Stimulated activated naive CD4-positive, alpha-beta T cell (primary cell): ENCODE measurements at places on chromosomes 13 and 19.

- DNase-seq = no peak
Measured at GRCh38 chr13:73173279-73173811, 114.5 kb downstream of the KLF5 start.

DNA sequence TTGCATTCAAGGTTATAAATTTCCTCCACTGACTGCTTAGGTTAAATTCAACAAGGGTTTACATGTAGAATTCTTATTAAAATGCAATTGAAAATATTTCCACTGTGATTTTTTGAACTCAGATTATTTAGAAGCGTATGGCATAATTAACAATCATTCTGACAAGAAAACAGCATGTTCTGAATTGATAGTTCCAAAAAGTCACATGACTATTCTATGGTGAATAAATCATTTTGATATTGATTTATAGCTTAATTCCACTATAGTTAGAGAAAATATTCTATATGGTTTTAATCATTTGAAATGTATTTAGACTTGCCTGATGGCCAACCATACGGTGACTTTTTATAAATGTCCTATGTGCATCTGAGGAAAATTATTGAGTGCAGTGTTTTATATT is 3.0 kb downstream of the ZNF577 start:
- no peak for DNase-seq

- no peak for DNase-seq
Measured at GRCh38 chr19:51807111-51807701, 12.2 kb downstream of the FPR3 start.

DNA sequence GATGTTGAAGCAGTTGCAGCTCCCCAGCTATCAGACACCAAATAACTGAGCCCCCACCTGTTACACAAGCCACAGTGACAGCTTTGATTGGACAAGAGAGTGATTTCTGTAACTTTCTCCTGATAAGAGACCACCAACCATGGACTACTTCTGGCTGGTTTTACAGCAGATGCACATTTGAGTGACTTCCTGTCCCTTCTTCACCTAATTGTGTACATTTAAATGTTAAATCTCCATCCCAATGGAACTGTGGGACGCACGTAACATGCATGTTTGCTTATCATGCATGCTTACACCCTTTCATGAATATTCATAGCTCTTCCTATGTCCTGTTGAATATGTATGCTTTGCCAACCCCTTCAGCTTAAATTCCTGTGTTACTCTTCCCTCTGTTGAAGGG is 6.0 kb upstream of the TNFSF11 start:
- DNase-seq = no peak

DNA sequence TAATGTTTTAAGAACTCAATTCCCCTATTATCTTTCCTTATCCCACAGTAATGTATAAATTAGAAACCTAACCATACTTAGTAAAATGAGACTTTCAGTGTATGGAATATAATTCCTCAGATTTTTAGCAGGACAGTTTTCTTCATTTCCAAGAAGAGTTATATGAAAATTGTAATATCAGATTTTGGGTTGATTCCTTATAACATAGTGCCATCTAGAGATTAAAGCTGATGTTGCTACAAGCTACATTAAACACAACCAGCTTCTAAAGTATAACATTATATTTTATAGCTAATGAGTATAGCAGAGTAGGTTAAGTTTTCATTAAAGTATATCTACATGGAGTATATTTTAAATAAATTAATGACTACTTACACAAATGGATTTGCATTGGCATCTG is 99.7 kb upstream of the MIR17HG start:
- DNase-seq = no peak

DNA sequence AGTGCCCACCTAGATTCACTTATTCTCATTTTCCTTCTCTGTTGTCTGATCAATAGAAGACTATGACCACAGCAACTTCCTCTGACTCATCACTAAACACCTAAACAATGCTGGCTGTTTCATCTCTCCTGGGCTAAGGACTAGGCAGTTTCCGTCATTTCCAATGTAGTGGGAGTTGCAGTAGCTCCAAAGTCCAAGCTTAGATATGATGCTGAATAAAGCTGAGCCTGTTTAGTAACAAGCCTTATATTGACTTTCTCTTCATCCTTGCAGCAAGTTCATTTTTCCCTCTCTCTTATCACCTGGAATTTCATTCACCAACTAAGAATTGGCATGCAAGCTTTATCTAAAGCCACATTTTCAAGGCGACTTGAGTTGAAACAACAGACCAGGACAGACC is 53.5 kb upstream of the PCDH9 start:
- no peak for DNase-seq

DNA sequence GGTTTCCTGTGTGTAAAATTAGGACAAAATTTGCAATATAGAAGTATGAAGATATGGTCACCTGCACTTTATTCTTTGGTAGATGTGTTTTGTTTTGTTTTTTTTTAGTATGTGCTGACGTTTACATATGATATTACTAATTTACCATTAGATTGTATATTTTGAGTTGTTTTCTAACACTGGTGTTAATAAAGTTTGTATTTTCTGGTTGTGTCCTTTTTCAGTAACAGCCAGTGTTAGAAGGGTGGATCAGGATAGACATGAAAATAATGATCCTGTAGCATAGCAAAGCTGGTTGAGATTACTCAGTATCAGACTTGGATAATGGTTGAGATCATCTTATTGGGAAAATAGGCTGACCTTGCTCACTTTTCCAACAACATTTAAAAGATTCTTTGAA is 6.2 kb downstream of the NAA16 start:
- no peak for DNase-seq

DNA sequence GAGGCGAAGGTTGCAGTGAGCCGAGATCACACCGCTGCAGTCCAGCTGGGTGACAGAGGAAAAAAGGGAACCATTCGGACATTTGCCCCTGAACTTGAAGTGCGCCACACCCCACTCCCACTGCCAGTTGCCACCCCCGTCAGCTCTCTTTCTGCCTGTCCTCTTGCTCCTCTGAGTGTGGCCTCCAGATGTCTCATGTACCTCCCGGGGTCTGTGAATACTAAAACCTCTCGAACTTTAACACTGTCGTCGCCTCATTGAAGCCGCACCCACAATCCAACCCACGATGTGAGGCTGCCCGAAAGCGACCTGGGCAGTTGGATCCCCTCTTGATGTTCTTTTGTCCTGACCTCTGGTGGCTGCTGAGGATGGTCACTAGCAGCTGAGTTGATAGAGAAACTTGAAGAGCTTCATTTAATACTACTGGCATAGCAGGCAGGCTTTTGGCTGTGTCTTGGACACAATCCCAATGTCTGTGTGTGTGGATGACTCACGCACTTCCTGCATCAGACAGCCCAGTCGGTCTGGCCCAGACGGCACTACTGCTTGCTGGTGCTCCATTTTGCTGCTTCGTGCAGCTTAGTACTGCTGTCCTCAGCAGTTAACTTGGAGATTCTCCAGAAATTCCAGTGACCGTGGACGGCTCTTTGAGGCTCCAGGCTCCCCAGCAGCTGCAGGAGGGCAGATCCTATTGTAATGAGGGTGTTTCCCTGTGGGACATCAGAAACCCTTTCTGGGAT is 4.2 kb downstream of the FPR3 start:
- no peak for DNase-seq

- no peak for DNase-seq
Measured at GRCh38 chr19:47848823-47849473, 10.1 kb upstream of the TPRX2 start.

DNA sequence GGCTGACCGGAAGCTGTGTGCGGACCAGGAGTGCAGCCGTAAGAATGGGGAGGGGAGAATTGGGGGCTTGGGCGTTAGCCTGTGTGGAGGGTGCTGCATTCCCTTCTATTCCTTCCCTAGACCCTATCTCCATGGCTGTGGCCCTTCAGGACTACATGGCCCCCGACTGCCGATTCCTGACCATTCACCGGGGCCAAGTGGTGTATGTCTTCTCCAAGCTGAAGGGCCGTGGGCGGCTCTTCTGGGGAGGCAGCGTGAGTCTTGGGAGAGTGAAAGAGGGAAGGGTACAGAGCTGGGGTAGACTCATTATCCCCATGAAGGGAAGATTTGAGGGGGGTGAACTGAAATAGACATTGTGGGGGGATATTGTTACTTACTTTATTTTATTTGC is 306 bp downstream of the MIA start:
- no peak for DNase-seq

- no peak for DNase-seq
Measured at GRCh38 chr19:46555628-46556280, 45.4 kb upstream of the CALM3 start.

DNA sequence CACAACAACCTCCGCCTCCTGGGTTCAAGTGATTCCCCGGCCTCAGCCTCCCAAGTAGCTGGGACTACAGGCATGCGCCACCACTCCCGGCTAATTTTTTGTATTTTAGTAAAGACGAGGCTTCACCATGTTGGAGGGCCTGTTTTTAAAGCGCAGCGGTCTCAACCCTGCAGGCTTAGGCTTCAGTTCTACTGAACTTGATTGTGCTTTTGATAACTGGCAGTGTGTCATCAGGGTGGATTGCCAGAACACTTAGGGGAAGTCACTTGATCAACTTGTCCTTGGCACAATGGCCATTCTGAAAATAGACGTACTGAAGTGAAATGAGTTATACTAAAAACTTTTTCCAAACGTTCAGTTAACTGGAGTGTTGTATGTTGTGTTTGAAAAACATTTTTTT is 472.2 kb downstream of the KLF5 start:
- no peak for DNase-seq

DNA sequence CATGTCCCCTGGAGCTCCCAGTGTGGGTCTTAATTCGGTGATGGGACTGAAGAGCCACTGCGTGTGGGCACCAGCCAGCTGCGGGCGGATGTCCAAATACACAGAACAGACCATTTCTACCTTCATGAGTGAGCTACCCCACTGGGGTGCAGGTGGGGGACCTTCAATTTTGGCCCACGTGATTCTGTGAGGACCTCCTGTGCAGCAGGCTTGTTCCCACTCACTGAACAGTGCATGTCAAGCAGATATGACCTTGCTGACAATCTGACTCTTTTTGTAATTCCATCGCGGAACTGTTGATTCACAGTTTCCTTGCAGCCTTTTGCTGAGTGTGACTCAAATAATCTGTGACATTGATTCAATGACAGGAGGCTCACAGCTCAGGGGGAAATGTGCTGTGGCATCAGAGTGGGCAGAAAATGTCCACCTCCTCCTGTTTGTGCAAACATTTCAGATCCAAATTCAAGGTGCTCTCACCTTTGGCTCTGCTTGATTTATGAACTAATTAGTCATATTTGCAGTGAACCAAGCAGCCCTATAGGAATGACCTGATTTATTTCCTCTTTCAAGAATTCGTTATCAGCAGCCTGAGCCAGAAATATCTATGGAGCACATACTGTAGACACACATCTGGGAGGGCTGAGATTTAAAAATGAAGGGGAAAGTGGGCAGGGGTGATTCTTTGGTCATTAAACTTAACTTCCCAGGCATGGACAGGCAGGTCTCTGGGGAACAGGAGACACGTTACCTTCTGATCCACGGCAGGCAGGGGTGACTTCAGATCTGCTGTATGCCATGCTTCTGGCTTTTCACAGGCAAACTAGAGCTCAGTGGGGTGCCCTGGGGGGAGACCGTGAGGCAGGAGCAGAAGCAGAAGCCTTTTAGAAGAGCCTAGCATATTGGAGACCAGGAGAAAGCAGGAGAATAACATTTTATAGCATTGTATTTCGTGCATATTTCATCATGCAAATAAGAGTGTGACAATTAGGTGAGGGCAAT is 170.0 kb upstream of the KL start:
- DNase-seq = no peak

DNA sequence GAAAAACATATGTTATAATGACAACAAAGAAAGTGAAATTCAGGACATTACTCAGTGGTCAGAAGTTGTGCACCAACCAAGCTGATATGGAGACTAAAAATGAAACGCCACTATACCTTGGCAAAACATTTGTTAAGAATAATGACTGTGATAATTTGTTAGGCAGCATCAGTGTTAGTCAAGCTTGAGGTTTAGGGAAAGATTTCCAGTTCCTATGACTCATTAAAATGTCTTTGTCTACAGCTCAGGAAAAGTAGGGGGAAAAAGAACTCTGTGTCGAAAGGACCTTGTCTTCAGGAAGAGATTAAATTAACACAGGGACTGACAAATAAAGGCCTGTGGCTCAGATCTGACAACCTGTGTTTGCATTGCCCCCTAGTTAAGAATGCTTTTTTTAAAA is 764.1 kb upstream of the SLITRK6 start:
- DNase-seq = no peak

GRCh38 chr19:7328647-7329046 is 20.1 kb upstream of the ARHGEF18 start:
- DNase-seq = no peak

DNA sequence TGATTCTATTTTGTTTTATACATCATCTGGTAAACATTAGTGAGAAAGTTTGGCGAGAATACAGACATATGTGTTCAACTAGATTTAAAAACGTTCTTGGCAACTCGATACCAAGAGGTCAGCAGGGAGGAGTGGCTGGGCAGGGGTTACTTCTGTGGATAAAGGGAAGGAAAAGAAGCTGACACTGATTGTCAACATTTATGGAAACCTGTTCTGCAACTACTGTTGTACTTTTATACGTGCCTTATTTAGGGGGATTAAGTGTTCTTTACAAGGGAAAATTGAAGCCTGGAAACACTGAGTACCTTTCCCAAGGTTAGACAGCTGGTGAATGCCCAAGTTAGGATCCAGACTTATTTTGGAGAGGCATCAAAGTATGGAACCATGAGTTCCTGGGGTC is 65.0 kb downstream of the MTUS2 start:
- no peak for DNase-seq
